Breast epithelium (tissue), 4 donors: ENCODE measurements at places on chromosomes 11 and 22. TPM values are rescaled to one million over a fixed set of nuclear protein-coding genes. Genes with fewer than 3 reads are reported as not detected.
A peak's percentile ranks its signal among the peaks of the same experiment; 100 is the strongest.

Gene SEZ6L
- 0.16 TPM for total RNA-seq

Gene TPCN2
- total RNA-seq = 18.0 TPM

Gene MYEOV
- total RNA-seq = 2.8 TPM

Gene PGA5
- 0.98 TPM for total RNA-seq

GRCh38 chr11:10413268-10413667 lies 41.8 kb upstream of the AMPD3 start:
- DNase-seq = no peak
- H3K4me3 ChIP-seq = no peak overlapping the region
- no peaks in the 10 kb centered on the region for H3K4me1 ChIP-seq
- H3K36me3 ChIP-seq = no peaks in the 10 kb centered on the region

DNA sequence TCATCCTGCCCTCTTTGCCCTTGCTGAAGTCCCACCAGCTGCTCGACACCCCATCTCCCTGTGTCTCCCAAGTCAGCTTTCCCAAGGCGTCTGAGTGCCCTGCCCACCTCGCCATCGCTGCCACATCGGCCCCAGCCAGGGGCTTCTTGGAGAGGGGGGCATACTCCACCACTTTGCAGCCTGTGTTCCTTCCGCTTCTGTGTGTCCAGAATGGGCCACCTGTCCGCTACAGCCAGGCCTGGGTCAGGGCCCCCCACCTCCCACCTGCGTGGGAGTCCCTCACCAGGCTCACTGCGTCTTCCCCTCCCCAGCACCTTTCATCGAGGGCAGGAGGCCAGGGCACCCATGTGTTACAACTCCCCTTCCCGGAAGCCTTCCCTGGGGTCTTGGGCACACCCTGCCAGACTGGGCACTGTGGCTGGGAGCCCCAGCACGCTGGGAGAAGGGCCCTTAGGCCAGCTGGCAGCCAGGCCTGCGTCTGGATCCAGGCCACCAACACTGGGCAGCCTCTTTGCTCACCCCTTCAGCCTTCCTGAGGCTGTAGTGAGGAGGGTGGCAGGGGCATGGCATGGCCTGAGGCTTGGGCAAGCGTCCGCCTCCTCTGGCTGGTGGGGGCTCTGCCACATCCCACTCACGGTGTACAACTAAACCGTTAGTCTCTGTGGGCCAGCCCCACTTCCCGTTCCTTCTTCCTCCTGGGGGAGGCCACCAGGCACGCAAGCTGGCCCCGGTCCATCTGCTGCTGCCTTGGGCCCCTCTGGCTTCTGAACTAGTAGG lies 13.4 kb downstream of the CPT1A start:
- H3K36me3 ChIP-seq = no peaks in the 10 kb centered on the region
- H3K27ac ChIP-seq = peak overlapping the region; percentile 25
- no peak overlapping the region for H3K4me3 ChIP-seq
- no peak for DNase-seq
- no peaks in the 10 kb centered on the region for H3K27me3 ChIP-seq
- peaks cover 8% of the 10 kb centered on the region for H3K4me1 ChIP-seq

- H3K27me3 ChIP-seq = no peaks in the 10 kb centered on the region
- H3K27ac ChIP-seq = no peak overlapping the region
- H3K36me3 ChIP-seq = no peaks in the 10 kb centered on the region
These were observed 75.8 kb downstream of the CD44 start for GRCh38 chr11:35214792-35215193.

- H3K4me3 ChIP-seq = peak overlapping the region; percentile 72
- H3K4me1 ChIP-seq = peaks cover 22% of the 10 kb centered on the region
- no peak for DNase-seq
- H3K27me3 ChIP-seq = no peaks in the 10 kb centered on the region
These were observed 1.5 kb downstream of the THAP7 start for GRCh38 chr22:21000207-21000986.

- peaks cover 4% of the 10 kb centered on the region for H3K4me1 ChIP-seq
- DNase-seq = no peak
- no peak overlapping the region for H3K4me3 ChIP-seq
- no peaks in the 10 kb centered on the region for H3K36me3 ChIP-seq
- H3K27me3 ChIP-seq = no peaks in the 10 kb centered on the region
These were observed 19.7 kb downstream of the RAB30 start for GRCh38 chr11:83051760-83052671.

DNA sequence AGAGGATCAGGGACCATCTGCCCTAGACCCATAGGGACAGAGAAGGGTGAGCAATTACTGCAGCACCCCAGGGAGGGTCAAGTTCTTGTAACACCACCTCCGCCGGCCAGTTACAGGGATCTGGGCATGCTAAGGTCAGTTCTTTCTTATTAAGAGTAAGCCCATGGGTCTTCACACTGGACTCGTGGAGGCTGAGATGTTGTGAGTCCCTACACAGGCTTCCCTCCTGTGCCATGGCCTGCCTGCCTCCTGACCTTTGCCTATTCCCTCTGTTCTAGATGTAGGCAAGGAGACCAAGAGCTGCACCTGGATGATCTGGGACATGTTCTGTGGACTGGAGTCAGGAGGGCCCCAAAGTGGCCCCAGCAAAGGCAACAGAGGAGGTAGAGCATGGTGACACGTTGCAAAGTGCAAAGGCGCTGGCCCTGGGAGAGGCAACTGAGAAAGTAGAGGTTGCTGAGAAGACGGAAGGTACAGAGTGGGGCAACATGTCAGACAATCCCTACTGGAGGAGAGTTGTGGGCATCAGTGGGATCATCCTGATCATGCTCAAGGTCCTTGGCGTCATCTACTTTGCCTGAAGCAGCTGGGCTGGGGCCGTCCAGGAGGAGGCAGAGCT lies 16.3 kb upstream of the GNAZ start:
- H3K4me1 ChIP-seq = no peaks in the 10 kb centered on the region
- H3K4me3 ChIP-seq = no peak overlapping the region
- no peaks in the 10 kb centered on the region for H3K27me3 ChIP-seq
- no peaks in the 10 kb centered on the region for H3K36me3 ChIP-seq

GRCh38 chr22:32887324-32887980 lies 85.9 kb downstream of the TIMP3 start:
- H3K4me3 ChIP-seq = no peak overlapping the region
- no peak overlapping the region for H3K27ac ChIP-seq
- no peaks in the 10 kb centered on the region for H3K27me3 ChIP-seq
- no peaks in the 10 kb centered on the region for H3K4me1 ChIP-seq
- H3K36me3 ChIP-seq = no peaks in the 10 kb centered on the region

DNA sequence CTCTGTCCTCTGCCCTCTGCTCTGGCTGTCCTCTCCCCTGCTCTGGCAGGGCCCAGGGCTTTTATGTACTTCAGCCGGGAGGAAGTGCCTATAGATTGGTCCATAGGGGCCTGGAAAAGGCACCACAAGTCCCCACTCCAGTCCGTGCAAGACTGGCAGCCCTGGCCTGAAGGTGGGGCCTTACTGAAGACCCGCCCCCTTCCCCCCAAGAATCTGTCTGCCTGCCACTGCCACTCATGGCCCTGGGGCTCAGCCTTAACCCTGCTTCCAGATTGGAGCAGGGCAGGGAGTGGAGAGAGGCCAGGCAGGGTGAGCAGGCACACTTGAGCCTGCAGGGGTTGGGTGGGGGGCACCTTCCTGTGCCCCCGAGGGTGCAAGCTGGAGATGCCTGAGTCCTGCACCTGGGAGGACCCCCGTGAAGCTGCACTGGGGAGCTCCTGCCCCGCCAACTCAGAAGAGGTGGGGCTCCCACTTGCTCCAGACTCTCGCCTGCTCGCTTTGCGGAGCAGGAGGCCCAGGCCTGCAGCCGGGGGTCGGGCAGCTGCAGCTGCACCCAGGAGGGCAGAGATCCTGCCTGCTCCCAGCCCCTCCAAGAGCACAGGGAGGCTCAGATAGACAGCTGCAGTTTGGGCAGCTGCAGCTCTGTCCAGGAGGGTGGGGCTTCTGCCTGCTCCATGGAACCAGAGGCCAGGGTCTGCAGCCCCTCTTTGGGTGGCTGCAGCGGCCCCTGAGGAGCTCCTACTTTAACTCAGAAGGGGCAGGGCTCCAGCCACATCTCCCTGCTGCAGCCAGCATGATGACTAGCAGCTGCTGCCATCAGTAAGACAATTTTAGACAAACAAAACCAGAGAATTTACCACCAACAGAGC lies 51.0 kb upstream of the SC5D start:
- no peaks in the 10 kb centered on the region for H3K4me1 ChIP-seq
- no peak overlapping the region for H3K4me3 ChIP-seq
- H3K27ac ChIP-seq = no peak overlapping the region
- H3K36me3 ChIP-seq = no peaks in the 10 kb centered on the region

GRCh38 chr22:46119093-46119728 lies 31.1 kb upstream of the PPARA start:
- H3K36me3 ChIP-seq = no peaks in the 10 kb centered on the region
- no peak for DNase-seq
- H3K27me3 ChIP-seq = no peaks in the 10 kb centered on the region
- H3K4me3 ChIP-seq = no peak overlapping the region
